SJSA1 (cell line): ENCODE measurements at places on chromosomes 1 and 21. TPM values are rescaled to one million over a fixed set of nuclear protein-coding genes. Genes with fewer than 3 reads are reported as not detected.
A peak's percentile ranks its signal among the peaks of the same experiment; 100 is the strongest.

DNA sequence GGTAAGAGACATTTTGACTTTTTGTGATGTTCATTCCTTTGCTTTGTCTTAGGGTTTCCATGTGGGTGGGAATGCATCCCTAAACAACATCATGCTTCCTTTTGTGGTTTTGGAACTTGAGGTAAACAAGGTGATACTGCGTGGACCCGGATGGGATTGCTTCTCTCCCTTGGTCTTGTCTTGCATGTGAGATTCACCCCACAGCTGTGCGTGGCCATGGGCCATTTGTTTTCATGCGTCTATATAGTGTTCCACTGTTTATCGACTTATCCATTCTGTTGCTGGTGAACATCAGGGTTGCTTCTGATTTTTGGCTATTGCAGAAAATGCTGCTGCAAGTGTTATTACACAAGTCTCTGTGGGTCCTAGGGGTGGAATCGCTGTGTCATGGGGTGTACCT lies 21.1 kb downstream of the CRYAA start:
- H3K4me3 ChIP-seq, result no peak overlapping the region
- no peaks in the 10 kb centered on the region for H3K36me3 ChIP-seq
- no peaks in the 10 kb centered on the region for H3K27me3 ChIP-seq
- DNase-seq, result peak; percentile 18
- H3K4me1 ChIP-seq, result no peaks in the 10 kb centered on the region
- H3K27ac ChIP-seq, result no peak overlapping the region

GRCh38 chr1:96374076-96374762 lies 347.4 kb upstream of the PTBP2 start:
- no peaks in the 10 kb centered on the region for H3K36me3 ChIP-seq
- DNase-seq, result no peak
- no peaks in the 10 kb centered on the region for H3K27me3 ChIP-seq
- no peak overlapping the region for H3K4me3 ChIP-seq
- H3K27ac ChIP-seq, result peak overlapping the region; percentile 75
- peaks cover 33% of the 10 kb centered on the region for H3K4me1 ChIP-seq

Gene ZNF695
- total RNA-seq, result 3.0 and 10.4 TPM in 2 replicates

DNA sequence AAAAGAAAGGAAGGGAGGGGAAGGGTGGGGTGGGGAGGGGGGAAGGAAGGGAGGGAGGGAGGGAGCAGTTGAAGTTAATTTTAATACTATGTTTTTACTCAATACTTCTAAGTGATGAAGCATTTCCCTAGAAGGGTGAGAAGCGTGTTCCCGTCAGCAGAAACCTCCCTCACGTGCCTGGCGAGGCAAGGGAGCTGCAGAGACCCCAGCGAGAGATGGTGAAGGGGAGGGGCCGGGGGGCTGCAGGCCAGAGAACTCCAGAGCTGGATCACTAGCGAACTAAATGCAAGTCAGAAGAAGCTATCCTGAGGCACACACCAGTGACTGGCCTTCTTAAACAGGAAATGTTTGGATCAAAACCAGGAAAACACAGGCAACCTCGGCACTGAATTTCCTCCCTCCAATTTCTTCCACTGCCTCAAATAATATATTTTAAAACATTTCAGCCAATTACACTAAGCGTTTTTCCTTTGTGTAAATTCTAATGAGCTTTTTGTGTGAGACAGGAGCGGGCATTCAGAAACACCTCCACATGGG lies 18.0 kb downstream of the WDR4 start:
- peaks cover 84% of the 10 kb centered on the region for H3K36me3 ChIP-seq
- H3K27ac ChIP-seq, result no peak overlapping the region
- H3K27me3 ChIP-seq, result no peaks in the 10 kb centered on the region
- no peak for DNase-seq
- no peaks in the 10 kb centered on the region for H3K4me1 ChIP-seq

DNA sequence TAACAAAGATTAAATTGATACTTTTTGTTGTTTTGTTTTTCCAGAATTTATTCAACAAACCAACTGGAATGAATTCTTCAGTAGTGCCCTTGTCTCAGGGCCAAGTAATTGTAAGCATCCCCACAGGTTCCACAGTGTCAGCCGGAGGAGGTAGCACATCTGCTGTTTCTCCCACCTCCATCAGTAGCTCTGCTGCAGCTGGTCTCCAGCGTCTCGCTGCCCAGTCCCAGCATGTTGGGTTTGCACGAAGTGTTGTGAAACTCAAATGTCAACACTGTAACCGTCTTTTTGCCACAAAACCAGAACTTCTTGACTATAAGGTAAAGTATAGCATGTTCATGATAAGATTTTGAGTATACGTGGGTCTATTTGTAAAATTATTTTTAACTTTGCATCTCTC lies 118.5 kb downstream of the ZMYM4 start:
- H3K27me3 ChIP-seq, result no peaks in the 10 kb centered on the region
- no peaks in the 10 kb centered on the region for H3K4me1 ChIP-seq
- H3K4me3 ChIP-seq, result no peak overlapping the region
- no peak for DNase-seq
- no peak overlapping the region for H3K27ac ChIP-seq
